ENCODE measurements at places on chromosomes 3 and 15.

DNA sequence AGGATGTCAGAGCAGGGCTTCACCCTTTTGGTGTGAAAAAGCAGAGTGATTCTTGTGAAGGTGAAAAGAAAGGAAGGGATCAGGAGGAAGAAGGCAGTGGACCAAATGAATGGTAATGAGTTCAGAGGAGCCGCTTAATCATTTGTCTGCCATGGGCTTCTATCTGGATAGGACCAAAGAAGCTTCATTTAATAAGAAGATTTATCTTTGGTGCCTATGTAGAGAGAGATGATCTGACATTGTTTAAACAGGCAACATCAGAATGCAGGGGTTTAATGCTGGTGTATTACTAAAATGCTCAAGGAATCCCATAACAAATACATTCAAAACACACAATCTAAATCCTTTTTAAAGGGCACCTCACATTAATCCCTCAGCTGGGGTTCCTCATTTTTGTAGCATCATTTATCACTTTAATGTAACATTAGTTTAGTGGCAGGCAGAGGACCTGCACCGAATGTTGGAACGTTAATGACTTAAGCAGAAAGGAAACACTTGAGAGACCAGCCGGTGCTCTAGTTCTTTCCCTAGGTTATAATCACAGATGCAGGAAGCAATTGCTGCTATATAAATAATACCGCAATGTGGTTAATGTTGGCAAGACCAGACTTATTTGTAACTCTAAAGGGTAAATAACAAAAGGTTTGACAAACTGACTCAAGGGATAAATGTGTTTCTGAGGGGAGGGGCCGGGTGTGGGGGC lies 27.9 kb upstream of the IL1RAP start:
- peak; percentile 8 for DNase-seq

- no peak for DNase-seq
Observed at GRCh38 chr3:159429702-159430101, 558.9 kb upstream of the IL12A start.

DNA sequence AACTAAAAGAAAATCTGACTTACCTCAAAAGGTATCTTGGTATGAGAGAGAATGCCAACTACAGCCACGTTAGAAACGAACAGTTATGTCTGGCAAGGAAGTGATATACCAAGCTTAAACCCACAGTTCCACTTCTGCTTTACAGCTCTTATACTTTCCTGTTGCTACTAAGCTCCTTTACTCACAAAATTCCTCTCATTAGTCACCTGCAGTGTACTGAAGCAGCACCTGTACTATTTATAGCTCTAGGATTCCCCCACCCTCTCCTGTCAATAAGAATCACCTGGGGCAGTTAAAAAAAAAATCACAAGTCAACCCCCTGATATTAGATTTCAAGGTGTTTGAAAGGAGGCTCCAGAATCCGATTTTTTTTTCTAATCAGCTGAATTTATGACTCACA lies 2.9 kb upstream of the TMEM266 start:
- DNase-seq, result peak; percentile 9

- no peak for DNase-seq
Observed at GRCh38 chr3:61073566-61074165, 177.6 kb downstream of the FHIT start.

- peak; percentile 28 for DNase-seq
Observed at GRCh38 chr3:187064210-187065115, 74.8 kb downstream of the RPL39L start.

- DNase-seq, result no peak
Observed at GRCh38 chr3:60337421-60337820, 913.8 kb downstream of the FHIT start.

DNA sequence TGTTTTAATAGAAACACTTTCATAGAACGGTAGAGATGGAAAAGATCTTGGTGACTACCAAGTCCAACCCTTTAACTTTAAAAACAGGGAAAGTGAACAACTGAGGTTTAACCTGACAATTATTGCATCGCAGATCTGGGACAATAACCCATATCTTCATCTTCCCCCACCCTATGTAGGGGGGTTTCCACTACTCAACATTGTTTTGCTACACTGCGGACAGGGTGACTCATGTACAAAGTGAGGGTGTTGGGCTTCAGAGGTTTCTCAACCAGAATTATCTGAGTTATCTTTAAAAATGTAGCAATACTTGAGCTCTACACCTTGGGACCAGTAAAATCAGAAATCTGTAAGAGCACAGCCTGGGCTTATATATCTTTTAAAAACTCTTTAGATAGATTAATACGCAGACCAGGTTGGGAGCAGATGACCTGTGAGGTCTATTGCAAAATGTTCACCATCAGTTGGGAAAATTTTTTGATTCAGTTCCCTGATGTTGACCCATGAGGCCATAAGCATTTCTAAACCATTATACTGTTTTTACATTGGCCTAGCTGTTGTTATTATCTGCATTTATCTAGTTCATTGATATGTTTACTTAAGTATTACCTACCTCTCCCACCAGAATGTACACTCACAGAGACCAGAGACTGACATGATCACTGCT lies 103.6 kb upstream of the ICE2 start:
- no peak for DNase-seq

DNA sequence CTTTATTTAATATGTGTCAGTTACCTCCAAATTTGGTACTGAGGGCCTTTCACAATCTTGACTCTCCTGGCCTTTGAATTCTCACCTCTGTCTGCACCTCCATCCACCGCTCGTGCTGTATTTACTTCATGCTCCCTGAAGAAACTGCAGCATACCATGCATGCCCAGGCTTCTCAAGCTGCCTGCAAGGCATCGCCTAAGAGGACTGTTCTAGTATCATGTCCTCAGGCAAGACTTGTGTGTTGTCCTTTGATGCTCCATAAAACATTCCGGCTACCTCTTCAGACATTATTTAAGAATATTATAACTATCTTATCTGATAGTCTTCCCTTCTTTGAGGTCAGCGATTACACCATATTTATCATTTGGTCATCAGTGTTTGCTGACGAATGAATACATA lies 682.5 kb downstream of the NR2F2 start:
- DNase-seq, result no peak

DNA sequence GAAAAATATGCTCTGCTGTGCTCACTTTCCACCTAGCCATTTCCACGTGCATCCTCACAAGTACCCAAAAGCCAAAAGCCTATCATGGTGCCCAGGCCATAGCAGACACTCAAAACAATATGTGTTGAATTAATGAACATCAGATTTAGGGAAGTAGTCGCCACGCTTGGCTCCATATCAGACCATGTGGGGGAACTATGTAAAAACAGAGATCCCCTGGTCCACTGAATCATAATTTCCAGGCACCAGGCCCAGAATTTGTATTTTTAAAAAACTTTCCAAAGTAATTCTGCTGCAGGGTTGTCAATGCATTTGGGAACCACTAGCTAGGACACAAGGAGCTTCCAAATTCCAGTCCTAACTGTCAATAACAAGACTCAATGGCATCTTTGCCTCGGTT lies 77.3 kb downstream of the CNTN3 start:
- no peak for DNase-seq

DNA sequence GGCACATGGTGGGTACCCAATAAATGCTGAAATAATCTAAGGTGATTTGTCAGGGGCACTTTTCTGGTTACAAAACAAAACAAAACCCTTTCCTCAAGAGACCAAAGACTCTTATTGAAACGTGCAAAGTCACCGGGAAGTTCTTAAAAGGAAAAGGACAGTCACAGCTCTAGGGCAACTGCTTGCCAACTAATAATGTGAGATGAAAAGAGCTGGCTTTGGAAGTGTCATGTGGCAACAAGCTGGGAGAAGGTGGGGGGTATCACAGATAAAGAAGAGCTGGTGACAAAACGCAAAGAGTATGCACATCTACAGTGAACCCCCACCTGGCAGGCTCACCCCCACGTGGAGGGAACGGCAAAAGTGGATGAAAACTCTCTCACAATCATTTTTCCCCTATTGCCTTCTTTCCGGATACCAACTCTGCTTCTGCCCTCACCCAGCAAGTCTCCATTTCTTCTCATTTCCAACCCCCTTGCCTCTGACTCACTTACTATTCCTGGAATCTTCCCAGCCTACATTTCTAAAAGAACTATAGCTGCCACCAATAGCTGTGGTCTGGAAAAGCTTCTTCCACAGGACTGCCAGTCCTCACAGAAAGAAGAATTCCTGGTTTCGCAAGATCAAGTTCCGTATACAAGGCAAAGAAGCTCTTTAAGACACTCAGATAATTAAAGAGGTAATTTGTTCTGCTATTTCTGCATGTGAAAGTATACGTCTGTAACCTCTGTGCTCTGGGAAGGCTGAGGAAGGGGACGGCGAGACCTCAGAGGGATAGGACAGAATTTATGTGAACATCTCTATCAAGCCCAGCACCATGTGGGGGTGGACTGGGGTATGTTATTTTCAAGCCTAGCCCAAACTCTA lies 21.8 kb upstream of the ANPEP start:
- DNase-seq, result no peak

- DNase-seq, result no peak
Observed at GRCh38 chr3:71149959-71150954, 433.3 kb downstream of the FOXP1 start.

DNA sequence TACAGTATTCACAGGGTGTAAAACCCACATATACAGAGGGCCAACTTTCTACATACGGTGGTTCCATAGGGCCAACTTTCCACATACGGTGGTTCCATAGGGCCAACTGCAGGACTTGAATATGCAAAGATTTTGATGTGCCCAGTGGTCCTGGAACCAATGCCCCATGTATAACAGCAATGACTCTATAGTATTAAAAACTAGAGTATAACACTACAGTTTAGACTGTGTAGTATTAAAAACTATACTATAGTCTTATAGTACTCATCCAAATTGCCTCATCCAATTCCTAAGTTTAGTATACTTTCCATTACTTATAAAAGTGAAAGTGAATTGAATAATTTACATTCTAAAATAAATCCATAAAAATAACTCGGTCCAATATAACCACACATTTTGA lies 75.9 kb downstream of the GSK3B start:
- DNase-seq, result no peak

GRCh38 chr3:126083138-126083445 lies 832 bp downstream of the SLC41A3 start:
- DNase-seq, result peak; percentile 11

DNA sequence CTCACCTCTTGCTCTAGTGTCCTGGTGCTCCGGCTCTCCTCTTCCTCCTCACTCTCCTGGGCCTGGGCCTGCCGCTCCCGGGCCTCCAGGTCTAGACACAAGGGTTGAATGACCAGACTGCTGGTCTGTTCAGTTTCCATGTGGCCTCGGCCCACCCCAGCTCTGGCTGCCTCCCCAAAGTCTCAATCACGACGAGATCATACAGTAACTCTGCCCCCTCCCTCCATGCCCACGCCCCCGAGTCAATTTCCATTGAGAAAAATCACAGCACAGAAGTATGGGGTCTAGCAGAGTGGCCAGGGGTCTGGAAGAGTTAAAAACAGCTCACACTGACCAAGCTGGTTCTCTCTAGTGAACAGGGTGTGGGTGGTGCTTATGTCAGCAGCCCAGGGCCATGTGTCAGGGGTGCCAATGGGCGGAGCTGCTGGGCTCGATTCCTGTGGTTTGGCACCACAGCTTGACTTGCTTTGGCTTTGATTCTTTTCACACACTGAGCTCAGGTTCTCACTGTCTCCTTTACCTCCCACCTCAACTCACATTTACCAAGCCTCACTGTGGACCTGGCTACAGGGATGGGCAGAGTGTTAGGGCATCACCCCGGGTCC lies 6.9 kb downstream of the C15orf62 start:
- DNase-seq, result peak; percentile 96

- peak; percentile 5 for DNase-seq
Observed at GRCh38 chr3:36707623-36708409, 56.5 kb downstream of the DCLK3 start.

DNA sequence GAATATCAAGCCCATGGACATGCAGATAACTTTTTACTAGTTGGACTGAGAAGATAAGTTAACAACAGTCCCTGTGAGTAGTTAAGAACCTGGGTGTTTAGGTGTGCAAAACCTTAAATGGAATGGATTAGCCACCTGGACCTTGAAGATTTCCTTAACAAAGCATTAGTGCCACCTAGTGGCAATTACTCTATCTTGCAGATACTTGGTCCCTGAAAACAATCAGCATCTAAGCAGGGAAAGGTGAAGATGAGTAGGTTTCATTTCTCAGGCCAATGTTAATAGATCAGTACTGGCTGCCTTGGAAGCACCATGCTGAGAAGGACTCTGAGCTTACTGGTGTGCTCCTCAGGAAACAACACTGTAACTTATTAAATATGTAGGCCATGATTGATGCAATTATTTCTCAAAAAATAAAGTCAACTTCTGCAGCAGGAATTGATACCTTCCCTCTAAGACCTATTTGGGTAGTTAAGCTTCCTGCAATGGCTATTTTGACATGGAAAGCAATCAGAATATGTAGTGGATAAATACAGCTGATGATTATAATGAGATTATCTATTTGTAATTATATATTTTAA lies 329.4 kb downstream of the TBC1D5 start:
- DNase-seq, result peak; percentile 61

DNA sequence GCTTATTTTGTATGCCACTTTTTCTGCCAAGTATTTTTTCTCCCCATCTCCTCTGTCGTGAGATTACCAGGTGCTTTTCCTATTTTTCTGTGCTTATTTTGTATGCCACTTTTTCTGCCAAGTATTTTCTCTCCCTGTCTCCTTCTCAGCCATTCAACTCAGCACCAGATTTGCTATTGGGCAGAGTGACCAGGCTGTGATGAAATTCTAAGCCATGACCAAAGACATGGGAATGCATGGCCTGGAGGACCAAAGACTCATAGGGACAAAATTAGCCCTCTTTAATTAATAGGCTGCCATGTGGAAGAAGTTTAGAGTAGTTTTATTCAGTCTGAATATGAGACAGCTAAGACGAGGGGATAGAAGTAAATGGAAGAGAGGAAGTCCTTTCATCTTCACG lies 257.4 kb downstream of the SQOR start:
- DNase-seq, result no peak

DNA sequence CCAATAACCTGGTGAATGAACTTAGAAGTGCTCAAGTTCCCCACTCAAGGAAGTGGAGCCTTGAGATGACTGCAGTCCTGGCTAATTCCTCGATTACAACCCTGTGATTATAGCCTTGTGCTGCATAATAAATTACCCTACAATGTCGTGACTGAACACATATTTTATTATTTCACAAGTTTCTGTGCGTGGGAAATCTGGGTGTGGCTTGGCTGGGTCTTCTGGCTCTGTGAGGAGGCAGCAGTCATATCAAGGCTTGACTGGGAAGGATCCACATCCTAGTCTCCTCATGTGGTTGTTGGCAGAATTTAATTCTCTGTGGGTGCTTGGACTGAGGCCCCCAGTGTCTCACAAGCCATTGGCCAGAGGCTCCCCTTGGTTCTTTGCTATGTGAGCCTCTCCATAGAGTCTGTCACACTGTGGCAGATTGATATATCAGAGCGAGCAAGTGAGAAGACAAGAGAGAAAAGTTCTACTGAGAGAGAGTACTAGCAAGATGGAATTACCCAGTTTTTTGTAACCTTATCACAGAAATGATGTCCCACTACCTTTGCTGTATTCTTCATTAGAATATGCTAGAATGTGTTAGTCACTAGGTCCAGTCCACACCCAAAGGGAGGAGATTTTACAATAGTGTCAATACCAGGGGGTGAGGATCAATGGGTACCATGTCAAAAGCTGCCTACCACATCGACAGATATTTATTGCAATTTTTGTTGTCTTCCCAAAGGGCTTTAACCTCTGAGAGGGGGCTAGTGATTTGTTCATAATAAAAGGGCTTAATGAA lies 102.8 kb upstream of the TBC1D5 start:
- no peak for DNase-seq
